ENCODE measurements at places on chromosomes 12 and 14. TPM values are rescaled to one million over a fixed set of nuclear protein-coding genes. Genes with fewer than 3 reads are reported as not detected.

DNA sequence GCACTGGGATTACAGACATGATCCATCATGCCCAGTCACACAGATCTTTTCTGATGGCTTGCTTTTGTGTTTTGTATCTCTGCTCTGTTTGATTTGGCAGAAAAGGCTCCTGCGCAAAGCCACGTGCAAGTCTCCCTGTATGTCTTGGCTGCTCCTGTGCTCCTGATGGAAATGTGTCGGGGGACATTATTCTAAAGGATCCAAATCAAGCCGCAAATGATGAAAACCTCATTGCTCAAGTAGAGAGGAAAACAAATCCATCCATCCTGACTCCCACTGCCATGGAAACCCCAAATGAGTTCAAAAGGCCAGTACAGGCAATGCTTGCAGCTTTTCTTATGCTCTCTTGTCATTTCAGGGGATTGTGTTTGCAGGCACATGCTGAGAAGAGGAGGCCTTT lies 93.8 kb downstream of the NDUFA12 start:
- no peak for DNase-seq

DNA sequence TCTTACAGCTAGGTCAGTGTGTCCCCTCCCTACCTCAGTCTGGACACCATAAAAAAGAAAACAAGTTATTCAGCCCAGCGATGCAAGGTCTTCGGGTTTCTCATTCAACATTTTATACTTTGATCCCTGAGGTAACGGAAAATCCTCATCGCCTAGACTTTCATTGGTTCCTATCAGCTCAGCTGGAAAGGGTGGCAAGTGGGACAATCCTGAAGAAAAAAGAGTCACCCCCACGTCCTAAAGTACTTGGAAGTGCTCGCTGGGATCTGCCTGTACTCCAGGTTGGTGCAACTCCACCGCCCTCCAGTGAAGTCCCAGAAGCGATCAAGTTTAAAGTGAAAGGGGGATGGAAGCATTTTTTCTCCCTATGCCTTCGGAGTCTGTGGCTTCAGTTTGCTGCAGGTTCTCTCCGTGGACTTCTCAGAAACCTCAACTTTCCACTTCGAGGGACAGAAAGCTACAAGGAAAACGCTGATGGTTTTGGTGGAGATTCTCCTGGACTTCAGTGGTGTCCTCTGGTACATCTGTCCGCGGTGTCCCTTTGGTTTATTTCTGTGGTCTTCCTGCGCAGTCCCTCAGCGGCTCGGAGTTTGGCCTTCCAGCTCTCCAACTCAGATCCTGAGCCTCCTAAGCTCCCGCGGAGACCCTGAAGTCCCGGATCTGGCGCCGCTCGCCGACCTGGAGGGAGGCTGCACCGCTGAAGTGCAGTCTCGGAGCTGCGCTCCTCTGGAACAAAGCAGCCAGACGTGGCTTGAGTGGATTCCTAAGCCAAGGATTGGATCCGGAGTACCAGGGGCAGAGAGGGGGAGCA lies 1.8 kb upstream of the LRFN5 start:
- no peak for DNase-seq

The ALDH2 gene
- 91.5 TPM for polyA plus RNA-seq

DNA sequence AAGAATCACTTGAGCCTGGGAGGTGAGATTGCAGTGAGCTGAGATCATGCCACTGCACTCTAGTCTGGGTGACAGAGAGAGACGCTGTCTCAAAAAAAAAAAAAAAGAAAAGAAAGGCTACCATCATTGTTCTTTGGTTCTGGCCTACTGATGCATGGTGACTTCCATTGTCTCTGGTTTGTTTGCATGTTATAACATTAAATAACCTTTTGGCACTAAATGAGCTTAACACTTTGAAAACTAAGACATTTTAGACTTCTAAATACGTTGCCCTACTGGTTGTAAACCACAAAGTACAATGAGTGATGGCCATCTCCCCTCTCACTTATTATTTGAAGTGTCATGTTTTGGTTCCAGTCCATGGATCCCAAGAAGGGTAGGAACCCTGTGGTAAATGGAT lies 152.9 kb upstream of the CPM start:
- no peak for DNase-seq

- DNase-seq, result no peak
Observed at GRCh38 chr12:80241576-80242273, 142.4 kb downstream of the OTOGL start.

The PTGES3 gene
- 334 TPM for polyA plus RNA-seq

DNA sequence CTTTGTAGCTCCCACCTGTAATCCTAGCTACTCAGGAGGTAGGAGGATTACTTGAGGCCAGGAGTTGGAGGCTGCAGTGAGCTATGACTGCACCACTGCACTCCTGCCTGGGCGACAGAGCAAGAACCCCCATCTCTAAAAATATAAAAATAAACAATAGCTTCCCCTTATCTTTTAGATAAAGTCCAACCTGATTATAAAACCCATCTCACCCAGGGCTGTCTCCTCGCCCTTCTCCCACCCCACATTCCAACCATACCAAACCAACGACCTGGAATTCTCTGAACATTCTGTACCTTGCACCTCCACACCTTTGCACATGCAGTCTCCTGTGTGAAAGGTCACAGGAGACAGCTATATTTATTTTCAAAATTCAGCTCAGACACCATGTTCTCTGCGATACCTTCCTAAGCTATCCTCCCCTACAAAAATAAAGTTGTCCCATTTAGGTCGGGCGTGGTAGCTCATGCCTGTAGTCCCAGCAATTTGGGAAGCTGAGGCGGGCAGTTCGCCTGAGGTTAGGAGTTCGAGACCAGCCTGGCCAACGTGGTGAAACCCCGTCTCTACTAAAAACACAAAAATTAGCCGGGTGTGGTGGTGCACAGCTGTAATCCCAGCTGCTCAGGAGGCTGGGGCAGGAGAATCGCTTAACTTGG lies 7.7 kb downstream of the SLC7A7 start:
- no peak for DNase-seq

DNA sequence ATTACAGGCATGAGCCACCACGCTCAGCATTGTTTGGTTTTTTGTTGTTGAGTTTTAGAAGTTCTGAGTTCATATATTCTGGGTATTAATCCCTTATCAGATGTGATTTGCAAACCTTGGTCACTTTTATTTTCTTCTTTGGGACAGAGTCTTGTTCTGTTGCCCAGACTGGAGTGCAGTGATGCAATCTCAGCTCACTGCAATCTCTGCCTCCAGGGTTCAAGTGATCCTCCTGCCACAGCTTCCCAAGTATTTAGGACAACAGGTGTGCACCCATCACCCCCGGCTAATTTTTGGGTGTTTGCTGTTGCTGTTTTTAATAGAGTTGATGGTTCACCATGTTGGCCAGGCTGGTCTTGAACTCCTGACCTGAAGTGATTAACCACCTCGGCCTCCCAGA lies 11.8 kb downstream of the USP30 start:
- no peak for DNase-seq

- DNase-seq, result no peak
Observed at GRCh38 chr12:30926243-30927221, at the start of gene TSPAN11. Gene TSPAN11, plus strand, starts transcription at chr12:30926748. Its CDS starts 27,244 bp downstream, at chr12:30953992.

- no peak for DNase-seq
Observed at GRCh38 chr12:124044809-124045321, 71.8 kb downstream of the ZNF664 start.

DNA sequence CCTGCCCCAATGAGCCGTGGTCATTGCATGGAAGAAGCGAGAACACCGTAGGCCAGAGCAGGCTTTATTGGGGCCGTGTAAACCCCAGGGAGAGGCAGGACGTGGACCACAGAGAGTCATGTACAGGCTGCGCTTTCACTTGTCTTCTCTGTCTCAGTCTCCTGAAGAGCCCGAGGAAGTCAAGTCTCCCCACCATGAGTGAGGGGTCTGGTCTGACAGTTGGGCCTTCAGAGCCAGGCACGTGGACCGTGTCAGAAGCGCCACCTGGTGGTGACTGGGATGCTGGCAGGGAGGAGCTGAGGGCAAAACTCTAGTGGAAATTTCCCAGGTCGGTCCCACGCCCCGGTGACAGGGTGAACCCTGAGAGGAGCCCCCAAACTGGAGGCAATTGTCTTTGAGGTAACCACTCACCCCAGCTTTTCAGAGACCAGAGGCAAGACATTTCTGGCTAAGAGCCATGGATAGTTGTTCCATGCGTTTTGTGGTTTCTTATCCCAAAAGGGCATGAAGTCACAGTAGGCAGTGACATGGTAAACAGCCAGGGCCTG lies 17.4 kb downstream of the RPS6KL1 start:
- DNase-seq, result no peak

- no peak for DNase-seq
Observed at GRCh38 chr12:53938326-53939140, at the start of gene HOXC13. Gene HOXC13, plus strand, starts transcription at chr12:53938831. Its CDS starts 76 bp downstream, at chr12:53938907.
